Naive thymus-derived CD8-positive, alpha-beta T cell (primary cell): ENCODE measurements at places on chromosomes 7 and 10. TPM values are rescaled to one million over a fixed set of nuclear protein-coding genes. Genes with fewer than 3 reads are reported as not detected.

DNA sequence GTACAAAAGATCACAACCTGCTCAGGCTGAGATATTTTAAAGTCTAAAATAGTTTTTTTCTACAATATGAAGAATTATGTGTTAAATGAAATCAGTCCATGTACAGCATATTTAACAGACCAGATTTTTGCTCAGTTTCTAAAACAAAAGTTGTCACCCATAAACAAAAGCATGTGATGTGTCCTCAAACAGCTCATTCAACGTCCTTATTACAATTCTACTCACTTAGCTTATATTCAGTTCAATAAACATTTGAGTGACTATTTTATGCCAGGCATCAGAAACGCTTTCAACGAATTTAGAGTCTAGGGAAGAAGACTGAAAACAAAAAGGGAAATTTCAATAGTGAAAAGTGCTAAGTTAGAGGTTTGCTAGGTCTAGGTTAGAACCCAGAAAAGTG is 457.3 kb upstream of the SEMA3A start:
- DNase-seq: no peak
- no peaks in the 10 kb centered on the region for H3K36me3 ChIP-seq
- no peak overlapping the region for H3K27ac ChIP-seq
- H3K4me1 ChIP-seq: no peaks in the 10 kb centered on the region

- no peak overlapping the region for H3K4me3 ChIP-seq
- H3K27ac ChIP-seq: no peak overlapping the region
- H3K36me3 ChIP-seq: no peaks in the 10 kb centered on the region
- H3K4me1 ChIP-seq: peaks cover 10% of the 10 kb centered on the region
Observed at GRCh38 chr10:69218831-69219230, 1.3 kb upstream of the HKDC1 start.

DNA sequence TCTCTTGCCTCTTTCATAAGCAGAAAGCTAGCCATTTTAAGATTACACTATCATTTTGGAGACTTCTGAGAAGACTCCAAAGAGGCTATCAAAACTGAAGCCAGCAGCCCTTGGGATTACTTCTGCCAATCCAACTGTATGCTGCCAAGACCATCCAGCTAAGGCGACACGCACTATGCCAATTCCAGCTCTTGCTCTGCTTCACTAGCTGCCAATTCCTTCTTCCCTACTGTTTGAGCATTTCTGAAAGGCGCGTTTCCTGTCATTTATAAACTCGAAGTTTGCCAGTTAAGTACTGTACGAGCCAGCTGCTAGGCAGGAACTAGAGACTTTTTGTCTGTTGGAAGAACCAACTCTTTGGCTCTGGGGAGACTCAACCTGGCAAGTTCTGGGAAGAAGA is 36.5 kb downstream of the MALSU1 start:
- H3K4me3 ChIP-seq: no peak overlapping the region
- DNase-seq: no peak
- no peaks in the 10 kb centered on the region for H3K4me1 ChIP-seq
- no peaks in the 10 kb centered on the region for H3K27me3 ChIP-seq
- H3K36me3 ChIP-seq: peaks cover 4% of the 10 kb centered on the region
- H3K27ac ChIP-seq: no peak overlapping the region

DNA sequence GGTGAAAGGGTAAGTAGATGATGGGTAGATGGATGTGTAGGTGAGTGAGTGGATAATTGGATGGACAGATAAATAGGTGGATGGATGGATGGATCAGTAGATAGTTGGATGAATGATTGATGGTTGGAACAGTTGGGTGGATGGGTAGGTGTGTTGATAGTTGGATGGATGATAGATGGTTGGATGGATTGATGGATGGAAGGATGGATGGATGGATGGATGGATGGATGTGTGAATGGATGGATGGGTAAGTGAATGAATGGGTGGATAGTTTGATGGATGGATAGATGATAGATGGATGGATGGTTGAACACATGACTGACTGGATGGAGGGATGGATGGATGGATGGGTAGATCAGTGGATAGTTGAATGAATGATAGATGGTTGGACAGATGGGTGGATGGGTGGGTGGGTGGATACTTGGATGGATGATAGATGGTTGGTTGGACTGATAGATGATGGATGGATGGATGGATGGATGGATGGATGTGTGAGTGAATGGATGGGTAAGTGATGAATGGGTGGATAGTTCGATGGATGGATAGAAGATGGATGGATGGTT is 37.0 kb downstream of the PDGFA start:
- H3K4me1 ChIP-seq: no peaks in the 10 kb centered on the region
- H3K36me3 ChIP-seq: no peaks in the 10 kb centered on the region
- H3K27me3 ChIP-seq: peaks cover 8% of the 10 kb centered on the region
- no peak overlapping the region for H3K4me3 ChIP-seq
- no peak for DNase-seq

- H3K27ac ChIP-seq: no peak overlapping the region
- H3K36me3 ChIP-seq: peaks cover 5% of the 10 kb centered on the region
- H3K4me1 ChIP-seq: no peaks in the 10 kb centered on the region
Observed at GRCh38 chr7:16367115-16367514, 54.2 kb downstream of the CRPPA start.

DNA sequence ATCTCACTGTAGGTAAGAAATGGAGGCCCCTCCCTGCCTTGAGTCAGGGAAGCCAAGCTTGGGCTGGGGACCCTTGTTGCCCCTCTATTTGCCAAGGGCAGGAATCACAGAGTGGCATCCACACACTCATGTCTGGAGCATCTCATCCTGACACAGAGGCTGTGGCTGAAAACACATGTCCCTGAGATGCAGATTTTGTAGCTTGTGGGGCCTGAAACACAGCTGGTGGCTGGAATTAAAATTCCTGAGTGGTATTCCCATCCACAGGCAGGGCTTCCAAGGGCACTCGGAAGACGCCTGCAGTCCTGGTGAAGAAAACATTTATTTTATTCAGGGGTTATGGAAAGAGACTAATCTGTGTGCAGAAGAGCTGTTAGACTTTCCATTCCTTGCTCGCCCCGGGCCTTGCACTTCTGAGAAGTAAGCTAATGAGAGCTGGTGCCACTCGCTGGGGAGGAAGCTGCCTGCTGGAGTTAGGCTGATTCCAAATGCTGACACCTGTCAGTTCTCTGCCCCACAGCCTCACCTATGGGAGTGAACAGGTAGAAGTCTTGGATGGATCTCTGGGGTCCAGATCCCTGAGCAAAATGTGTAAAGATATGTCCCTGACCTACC is 36.0 kb downstream of the C10orf120 start:
- H3K4me3 ChIP-seq: no peak overlapping the region
- H3K36me3 ChIP-seq: no peaks in the 10 kb centered on the region
- H3K4me1 ChIP-seq: no peaks in the 10 kb centered on the region

GRCh38 chr10:408236-408635 is 273.0 kb downstream of the ZMYND11 start:
- no peaks in the 10 kb centered on the region for H3K4me1 ChIP-seq
- H3K27me3 ChIP-seq: no peaks in the 10 kb centered on the region
- H3K27ac ChIP-seq: peak overlapping the region; percentile 37

GRCh38 chr7:88269586-88269985 is 37.1 kb downstream of the STEAP4 start:
- no peaks in the 10 kb centered on the region for H3K4me1 ChIP-seq
- peaks cover 5% of the 10 kb centered on the region for H3K27me3 ChIP-seq
- H3K36me3 ChIP-seq: peaks cover 6% of the 10 kb centered on the region
- H3K4me3 ChIP-seq: no peak overlapping the region
- DNase-seq: no peak

DNA sequence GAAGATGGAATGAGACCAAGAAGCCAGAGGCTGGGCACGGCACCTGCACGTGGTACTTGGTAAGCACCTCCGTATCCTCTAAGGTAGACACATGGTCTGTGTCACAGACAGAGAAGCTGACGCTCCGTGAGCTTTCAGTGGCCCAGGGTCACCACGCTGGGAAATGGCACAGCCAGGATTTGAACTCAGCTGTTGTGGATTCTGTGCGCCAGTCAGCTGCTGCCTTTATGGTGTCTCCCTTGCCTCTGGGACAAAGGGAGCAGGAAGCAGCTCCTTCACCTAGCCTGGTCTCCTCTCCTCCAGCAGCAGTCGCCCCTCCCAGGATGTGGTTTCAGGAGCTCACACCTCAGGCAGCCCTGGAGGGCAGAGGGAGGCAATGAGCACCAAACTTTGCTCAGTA is 110.8 kb downstream of the ARHGAP22 start:
- H3K27me3 ChIP-seq: peaks cover 37% of the 10 kb centered on the region
- no peaks in the 10 kb centered on the region for H3K36me3 ChIP-seq
- DNase-seq: no peak
- H3K4me1 ChIP-seq: peaks cover 21% of the 10 kb centered on the region
- H3K4me3 ChIP-seq: peak overlapping the region; percentile 2
- no peak overlapping the region for H3K27ac ChIP-seq

DNA sequence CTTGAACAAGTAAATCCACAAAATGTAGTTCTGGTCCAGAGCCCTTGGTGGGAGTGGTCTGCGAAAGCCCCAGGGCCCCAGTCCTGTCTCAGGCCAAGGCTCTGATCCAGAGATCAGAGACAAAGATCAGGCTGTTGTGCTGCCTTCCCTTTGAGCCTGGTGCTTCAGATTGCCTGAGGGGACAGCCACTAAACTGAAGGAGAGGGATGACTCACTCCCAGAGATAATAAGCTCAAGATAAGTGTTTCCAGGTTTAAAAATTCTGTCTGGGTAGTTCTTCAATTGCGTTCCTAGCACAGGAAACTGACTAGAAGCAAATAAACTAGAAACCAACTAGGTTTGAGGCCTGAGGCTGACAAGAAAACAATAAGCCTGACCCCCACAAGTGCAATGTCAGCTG is 190.2 kb downstream of the RAMP3 start:
- no peaks in the 10 kb centered on the region for H3K36me3 ChIP-seq
- no peaks in the 10 kb centered on the region for H3K4me1 ChIP-seq
- H3K27me3 ChIP-seq: peaks cover 12% of the 10 kb centered on the region
- H3K4me3 ChIP-seq: no peak overlapping the region
- no peak for DNase-seq

- no peak overlapping the region for H3K27ac ChIP-seq
- no peaks in the 10 kb centered on the region for H3K36me3 ChIP-seq
- H3K4me1 ChIP-seq: no peaks in the 10 kb centered on the region
- H3K27me3 ChIP-seq: no peaks in the 10 kb centered on the region
- DNase-seq: no peak
- H3K4me3 ChIP-seq: no peak overlapping the region
Observed at GRCh38 chr10:50929670-50930069, 44.2 kb upstream of the A1CF start.

GRCh38 chr10:110644598-110645462 is 694 bp downstream of the RBM20 start:
- no peaks in the 10 kb centered on the region for H3K36me3 ChIP-seq
- DNase-seq: no peak

- H3K4me3 ChIP-seq: no peak overlapping the region
- H3K27me3 ChIP-seq: peaks cover 20% of the 10 kb centered on the region
- no peaks in the 10 kb centered on the region for H3K36me3 ChIP-seq
- H3K4me1 ChIP-seq: no peaks in the 10 kb centered on the region
Observed at GRCh38 chr10:91598211-91598977, 34.5 kb downstream of the PPP1R3C start.

DNA sequence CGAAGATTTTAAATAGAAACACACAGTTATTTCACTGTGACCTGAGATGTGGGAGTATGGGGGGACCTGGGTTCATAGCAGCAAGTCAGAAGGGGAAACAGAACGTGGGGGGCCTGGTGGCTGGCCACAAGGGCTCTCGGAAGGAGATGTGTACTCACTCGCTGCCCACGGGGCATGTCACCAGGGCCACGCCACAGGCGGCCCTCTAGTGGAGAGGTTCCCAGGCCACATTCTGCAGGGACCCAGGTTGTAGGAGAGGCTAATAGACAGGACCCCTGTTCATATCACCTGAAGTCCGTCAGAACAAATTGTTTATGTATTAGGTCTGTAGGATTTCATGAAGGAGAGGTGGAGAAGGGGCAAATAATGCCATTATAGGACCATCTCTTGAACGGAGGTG is 25.1 kb upstream of the SVOPL start:
- H3K27me3 ChIP-seq: no peaks in the 10 kb centered on the region
- no peaks in the 10 kb centered on the region for H3K36me3 ChIP-seq
- H3K4me1 ChIP-seq: no peaks in the 10 kb centered on the region
- no peak overlapping the region for H3K27ac ChIP-seq

DNA sequence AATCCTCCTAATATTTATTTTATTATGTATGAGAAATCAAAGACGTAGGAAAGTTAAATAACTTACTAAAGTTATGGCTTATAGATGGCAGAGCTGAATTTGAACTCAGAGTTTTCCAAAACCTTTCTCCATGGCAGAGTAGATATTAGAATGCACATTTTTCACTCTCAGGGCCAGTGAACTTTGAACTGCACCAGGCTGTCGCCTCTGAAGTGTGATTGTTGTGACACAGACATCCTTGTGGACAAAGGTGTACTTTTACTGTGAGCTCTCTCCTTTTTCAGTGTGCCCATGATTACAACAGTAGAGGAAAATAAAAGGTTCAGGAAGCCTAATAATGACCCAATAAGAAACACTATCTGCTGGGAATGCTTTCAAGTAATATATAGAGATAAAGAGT is 29.1 kb downstream of the TES start:
- no peak for DNase-seq
- H3K27me3 ChIP-seq: no peaks in the 10 kb centered on the region
- H3K36me3 ChIP-seq: peaks cover 66% of the 10 kb centered on the region
- no peak overlapping the region for H3K27ac ChIP-seq
- no peak overlapping the region for H3K4me3 ChIP-seq

DNA sequence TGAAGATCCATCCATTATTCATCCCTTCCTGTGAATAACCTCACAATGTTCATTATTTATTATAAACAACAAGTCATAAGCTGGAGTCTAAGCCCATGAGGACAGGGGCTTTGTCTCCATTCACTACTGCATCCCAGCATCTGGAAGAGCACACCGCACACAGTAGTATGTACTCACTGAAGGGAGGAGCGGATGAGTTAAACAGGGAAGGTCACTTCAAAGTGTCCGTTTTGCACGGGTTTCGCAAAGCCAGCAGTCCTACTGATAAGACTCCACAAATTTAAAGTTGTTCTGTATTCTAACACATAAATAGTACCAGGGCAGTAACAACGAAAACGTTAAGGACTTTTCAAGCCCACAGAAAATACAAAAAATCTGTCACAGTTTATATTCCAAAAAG is 167.9 kb downstream of the PARD3 start:
- H3K36me3 ChIP-seq: no peaks in the 10 kb centered on the region
- H3K4me1 ChIP-seq: no peaks in the 10 kb centered on the region
- peaks cover 6% of the 10 kb centered on the region for H3K27me3 ChIP-seq
- DNase-seq: no peak
- H3K27ac ChIP-seq: no peak overlapping the region

- no peaks in the 10 kb centered on the region for H3K36me3 ChIP-seq
- H3K4me1 ChIP-seq: no peaks in the 10 kb centered on the region
- DNase-seq: no peak
Observed at GRCh38 chr7:12801107-12801506, 113.7 kb downstream of the ARL4A start.

GRCh38 chr7:150793569-150794238 is 6.5 kb downstream of the TMEM176B start:
- no peaks in the 10 kb centered on the region for H3K36me3 ChIP-seq
- no peaks in the 10 kb centered on the region for H3K4me1 ChIP-seq
- H3K4me3 ChIP-seq: no peak overlapping the region
- DNase-seq: no peak
- H3K27me3 ChIP-seq: peaks cover 5% of the 10 kb centered on the region

The PPP1R3A gene
- total RNA-seq: not detected

The GNAT3 gene
- not detected for total RNA-seq

The GPR15LG gene
- not detected for total RNA-seq

The ITPRID1 gene
- total RNA-seq: not detected

The CHRM2 gene
- total RNA-seq: not detected

The CACNB2 gene
- not detected for total RNA-seq

The MARCHF5 gene
- 42.1 TPM for total RNA-seq

The TM9SF3 gene
- 79.4 TPM for total RNA-seq

The KNDC1 gene
- 0.49 TPM for total RNA-seq

The LDB3 gene
- 0.29 TPM for total RNA-seq
